ENCODE measurements at places on chromosomes 3 and 15.
A peak's percentile ranks its signal among the peaks of the same experiment; 100 is the strongest.

DNA sequence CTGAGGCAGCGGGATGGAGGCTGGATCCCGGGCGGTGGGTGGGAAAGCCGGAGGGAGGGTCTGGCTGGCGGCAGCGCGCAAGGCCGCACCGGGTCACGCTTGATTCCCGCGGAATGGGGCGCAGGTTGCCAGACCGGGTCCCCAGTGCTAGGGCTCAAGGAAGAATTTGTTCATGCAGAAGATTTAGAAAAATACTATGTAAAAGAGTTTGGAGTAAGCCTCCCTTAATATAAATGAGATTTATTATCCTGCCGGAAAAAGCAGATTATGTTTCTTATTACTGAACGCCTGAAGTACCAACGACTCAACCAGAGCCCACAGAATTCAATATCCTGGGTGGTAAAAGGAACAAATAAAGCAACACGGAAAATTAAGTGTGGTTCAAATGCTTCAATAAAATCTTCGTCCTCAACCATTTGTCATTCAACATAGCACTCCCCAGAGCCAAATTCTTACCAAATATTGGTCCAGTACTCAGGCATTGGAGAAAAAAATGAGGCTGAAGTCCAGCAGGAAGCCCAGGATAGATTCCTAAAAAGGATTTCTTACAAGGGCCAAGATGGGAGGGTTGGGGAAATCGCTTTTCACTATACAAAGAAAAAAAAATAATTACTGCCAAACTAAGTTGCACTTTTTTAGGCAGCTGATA, 1.2 kb upstream of the ZBTB20 start:
- DNase-seq = no peak

DNA sequence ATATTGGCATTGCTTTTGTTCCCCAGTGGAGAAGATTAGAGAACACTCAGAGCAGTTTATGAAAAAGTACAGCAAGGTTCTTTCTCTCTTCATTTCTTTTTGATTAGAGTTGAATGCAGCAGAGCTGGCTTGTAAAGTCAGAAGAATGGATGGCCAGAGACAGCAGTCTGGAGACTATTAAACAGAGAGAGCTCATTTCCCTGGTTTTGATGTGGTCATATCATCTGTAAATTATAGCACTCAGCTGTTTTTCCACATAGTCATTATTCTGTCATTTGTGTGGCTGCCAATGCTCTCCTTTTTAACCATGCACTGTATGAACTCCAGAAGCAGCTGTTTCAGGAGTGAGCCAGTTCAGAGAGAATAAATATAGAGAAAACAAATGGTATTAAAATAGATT, 177.4 kb upstream of the CRBN start:
- DNase-seq = no peak

DNA sequence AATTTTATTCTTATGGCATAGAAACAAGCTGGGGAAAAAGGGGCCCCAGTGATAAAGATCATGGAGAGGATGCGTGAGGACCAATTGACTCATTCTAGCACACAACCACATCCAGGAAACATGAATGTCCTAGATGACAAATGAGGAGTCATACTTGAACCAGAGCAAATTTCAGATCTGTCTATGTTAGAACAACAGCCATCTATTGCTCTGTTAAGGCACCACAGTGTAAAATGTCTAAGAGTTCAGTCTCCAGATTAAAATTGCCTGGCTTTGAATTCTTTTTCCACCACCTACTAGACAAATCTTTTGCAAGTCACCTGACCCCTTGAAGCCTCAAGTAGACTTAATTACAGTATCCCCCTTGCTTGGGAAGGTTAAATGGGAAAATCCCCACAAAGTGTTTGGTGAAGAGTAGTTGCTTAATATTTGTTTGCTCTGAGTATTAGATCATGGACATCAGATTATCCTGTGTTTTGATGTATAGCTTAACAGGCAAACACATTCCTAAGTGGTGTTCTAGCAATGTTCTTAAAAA, 258.7 kb upstream of the TGFBR2 start:
- DNase-seq = peak; percentile 23

DNA sequence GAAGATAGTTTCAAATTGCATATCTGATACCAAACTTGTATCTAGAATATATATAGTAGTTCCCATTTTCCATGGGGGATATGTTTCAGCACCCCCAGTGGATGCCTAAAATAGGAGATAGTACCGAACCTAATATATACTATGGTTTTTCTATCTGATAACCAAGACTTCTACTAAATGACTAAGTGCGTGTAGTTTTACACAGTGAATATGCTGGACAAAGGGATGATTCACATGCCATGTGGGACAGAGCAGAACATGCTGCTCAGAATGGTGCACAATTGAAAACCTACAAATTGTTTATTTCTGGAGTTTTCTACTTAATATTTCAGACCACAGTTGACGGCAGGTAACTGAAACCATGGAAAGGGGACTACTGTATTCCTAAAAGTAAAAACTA, 73.4 kb upstream of the TP63 start:
- DNase-seq = no peak

- DNase-seq = no peak
Observed at GRCh38 chr15:47820057-47820746, 102.9 kb downstream of the SEMA6D start.

GRCh38 chr3:11154953-11155325, 646 bp downstream of the HRH1 start:
- DNase-seq = no peak

DNA sequence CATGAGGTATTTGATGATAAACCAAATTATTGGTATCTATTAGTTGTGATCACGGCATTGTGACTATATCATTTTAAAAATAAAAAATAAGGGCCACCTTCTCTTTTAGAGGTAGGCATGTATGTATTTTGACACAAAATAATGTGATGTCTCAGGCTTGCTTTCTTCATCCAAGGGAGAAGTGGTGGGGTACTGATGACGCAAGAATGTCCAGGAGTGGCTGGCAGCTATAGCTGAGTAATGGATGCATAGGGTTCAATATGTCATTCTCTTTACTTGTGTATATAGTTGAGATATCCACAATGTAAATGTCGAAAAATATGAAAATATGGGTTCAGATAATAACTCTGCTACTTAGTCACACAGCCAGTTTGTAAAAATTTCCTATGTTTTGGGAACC, 46.8 kb upstream of the NSMCE3 start:
- DNase-seq = no peak

DNA sequence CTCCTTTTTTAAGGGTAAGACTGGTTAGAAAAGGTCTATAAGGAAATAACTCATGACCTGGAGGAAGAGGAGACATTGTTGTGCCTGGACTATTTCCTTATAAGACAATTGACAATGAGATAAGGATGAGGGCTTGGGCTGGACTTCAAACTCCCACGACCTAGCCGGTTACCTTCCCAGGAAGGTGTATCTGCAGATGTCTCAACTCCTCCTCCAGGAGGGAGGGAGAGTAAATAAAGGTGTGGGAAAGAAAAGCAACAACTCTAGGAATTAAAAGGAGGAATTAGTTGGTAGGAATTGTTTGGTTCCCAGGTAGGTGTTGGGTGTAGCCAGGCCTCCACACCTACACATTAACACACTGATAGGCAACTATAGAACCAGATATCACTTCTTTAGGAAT, 97.8 kb upstream of the TBL1XR1 start:
- DNase-seq = no peak

DNA sequence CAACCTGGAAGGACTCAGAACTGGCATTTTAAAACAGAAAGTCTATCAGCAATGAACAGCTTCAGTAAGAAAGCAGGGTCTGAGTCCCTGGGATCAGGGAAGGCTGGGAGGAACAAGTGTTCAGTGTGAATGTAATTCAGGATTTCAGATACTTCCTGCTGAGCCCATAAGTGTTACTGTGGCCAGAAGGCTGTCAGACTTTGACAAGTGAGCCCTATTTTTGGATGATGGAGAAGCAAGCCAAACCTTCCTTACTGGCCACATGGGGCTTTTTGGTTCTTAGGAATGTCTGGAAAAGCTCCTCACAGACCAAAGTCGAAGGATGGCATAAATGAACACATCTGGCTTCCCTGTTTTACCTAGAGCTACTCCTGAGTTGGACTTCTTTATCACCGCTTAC, 157.2 kb downstream of the BBX start:
- DNase-seq = no peak

GRCh38 chr15:40235201-40235885, 3.5 kb upstream of the PAK6 start:
- no peak for DNase-seq

Measured in central memory CD4-positive, alpha-beta T cell (primary cell).